CD4-positive, alpha-beta memory T cell (primary cell): ENCODE measurements at places on chromosomes 7 and 10.

DNA sequence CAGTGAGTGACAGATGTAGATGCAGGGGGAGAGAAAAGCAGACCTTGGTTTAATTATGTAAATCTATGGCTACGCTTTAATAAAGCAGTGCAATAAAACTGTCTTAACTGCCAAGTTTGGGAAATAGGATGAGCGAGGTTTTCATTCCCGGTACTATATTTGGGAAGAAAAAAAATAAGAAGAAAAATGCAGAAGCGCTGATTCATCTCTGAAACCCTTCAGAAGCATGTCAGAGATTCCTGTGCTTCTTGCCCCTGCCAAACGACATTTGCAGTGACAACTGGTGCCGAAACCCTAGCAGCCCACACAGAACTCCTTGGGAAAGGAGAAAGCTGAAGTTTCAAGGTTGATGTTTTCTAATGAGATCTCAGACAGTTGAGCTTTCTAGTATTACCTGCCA lies 380.7 kb downstream of the REEP3 start:
- DNase-seq, result no peak

DNA sequence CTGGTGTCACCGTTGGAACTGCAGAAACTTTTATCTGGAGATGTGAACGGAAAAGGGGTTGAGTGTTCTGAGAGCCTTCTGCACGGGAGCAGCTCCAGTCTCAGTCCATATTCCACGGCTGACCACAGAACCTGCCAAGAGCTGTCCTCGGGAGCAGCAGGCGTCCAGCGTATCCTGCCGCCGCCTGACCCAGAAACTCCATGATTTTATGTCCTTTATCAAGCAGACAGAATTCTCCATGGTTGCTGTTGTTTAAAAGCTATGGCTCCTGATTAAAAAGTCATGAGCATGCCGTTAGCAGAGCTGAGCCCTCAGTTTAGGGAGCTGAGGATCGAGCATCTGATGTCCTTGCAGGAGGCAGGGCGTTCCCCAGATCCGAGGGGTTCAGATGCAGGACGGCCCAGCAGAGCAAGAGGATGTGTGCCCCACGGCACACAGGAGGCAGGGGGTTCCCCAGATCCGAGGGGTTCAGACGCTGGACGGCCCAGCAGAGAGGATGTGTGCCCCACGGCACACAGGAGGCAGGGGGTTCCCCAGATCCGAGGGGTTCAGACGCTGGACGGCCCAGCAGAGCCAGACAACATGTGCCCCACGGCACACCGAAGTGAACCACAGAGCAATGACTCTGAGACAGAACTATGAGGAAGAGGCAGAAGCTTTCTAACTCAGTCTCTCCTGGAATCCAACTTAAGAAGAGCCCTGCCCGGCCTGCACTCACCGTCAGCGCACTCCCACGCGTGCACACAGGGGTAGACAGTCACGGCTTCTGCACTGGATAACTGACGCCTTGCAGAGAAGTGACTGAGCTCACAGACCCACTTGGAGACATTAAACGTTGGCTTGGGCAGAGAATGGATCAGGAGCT lies 96.4 kb downstream of the WDR37 start:
- DNase-seq, result no peak

GRCh38 chr10:56091872-56092271 lies 269.2 kb downstream of the ZWINT start:
- DNase-seq, result no peak

GRCh38 chr7:29397398-29397797 lies 166.2 kb upstream of the PRR15 start:
- DNase-seq, result no peak

- DNase-seq, result no peak
Observed at GRCh38 chr10:29948881-29949355, 110.5 kb downstream of the JCAD start.

DNA sequence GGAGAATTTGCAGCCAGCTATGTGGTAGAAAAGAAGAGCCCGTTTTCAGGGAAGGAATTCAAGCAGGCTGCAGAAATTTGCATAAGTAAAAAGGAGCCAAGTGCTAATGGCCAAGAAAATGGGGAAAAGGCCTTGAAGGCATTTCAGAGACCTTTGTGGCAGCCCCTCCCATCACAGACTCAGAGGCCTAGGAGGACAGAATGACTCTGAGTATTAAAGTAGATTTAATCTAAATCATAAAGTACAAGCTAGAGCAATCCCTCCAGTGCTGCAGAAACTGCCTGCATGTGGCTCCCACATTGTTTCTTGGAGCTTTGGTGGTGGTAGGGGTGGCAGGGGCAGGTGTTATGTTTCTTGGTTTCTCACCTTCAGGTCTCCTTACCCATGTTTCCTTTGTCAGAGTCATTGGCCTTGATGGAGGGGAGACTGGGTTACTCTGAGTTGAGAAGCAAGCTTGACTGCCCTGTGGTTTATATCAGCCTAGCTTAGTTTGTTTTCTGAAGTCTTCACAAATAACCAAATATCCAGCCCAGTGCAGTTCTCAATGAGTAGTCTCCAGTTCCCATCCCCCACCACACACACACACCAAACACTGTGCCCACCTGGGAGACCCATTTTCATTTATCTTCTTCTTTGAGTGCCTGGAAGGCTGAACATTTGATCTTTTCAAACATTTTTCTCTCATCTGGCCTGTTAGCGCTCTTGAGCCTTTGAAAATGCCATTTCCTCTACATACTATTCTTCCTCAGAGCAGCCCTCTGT lies 34.5 kb downstream of the ITPRIP start:
- no peak for DNase-seq

GRCh38 chr7:55427800-55428199 lies 62.7 kb downstream of the LANCL2 start:
- no peak for DNase-seq

GRCh38 chr10:16679511-16679910 lies 137.7 kb downstream of the RSU1 start:
- DNase-seq, result no peak

GRCh38 chr7:66840316-66840715 lies 80.7 kb upstream of the TMEM248 start:
- DNase-seq, result no peak

- DNase-seq, result no peak
Observed at GRCh38 chr7:33742521-33742920, 162.8 kb upstream of the BMPER start.

- no peak for DNase-seq
Observed at GRCh38 chr7:66170309-66171231, 34.6 kb upstream of the TPST1 start.

GRCh38 chr10:34907743-34908430 lies 92.8 kb upstream of the PARD3 start:
- DNase-seq, result no peak

GRCh38 chr10:75094465-75094864 lies 17.0 kb upstream of the SAMD8 start:
- DNase-seq, result no peak
